ENCODE measurements at places on chromosomes 1 and 21.

DNA sequence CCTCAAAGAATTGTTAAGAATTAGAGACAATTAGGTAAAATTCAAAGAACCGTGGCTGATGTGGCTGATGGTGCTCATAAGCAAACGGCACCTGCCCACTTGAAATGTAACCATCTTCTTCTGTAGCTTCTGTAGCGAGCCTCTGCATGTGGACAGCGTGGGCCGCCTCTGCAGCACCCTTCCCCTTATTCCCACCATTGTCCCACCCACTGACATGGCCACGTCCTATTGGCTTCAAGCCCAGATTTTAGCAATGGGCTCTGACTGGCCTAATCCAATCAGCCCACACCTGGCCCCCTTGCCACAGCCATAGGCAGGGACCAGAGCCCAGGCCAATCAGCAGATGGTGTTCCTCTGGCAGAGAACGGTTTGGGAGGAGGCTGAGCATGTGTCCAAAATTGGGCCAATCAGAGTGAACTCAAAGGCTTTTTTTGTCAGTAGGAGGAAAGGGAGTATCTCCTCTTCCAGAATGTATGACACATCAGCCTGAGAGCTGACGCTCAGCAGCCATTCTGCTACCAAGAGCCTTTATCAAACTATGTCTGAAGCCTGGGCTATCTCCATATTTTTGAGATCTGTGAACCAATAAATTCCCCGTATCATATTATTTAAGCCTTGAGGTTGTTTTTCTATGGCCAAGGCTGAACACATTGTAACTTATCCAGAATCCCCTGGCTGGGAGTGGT is 518.5 kb downstream of the SMYD3 start:
- peak; percentile 46 for DNase-seq

DNA sequence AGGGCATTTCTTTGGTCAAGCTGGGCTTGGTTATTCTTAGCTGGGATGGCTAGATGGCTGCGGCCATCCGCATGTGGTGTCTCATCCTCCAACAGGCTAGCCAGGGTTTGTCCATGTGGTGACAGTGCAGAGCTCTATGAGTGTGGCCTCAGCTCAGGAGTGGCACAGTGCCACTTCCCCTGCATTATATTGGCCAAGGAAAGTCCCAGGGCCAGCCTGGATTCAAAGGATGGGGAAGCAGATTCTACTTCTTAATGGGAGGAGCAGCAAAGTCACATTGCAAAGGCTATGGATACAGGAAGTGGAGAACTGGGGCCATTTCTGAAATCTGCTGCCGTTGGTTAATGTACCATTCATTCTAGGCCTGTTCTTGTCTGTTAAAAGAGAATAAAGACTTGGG is 34.4 kb downstream of the STUM start:
- DNase-seq, result no peak

DNA sequence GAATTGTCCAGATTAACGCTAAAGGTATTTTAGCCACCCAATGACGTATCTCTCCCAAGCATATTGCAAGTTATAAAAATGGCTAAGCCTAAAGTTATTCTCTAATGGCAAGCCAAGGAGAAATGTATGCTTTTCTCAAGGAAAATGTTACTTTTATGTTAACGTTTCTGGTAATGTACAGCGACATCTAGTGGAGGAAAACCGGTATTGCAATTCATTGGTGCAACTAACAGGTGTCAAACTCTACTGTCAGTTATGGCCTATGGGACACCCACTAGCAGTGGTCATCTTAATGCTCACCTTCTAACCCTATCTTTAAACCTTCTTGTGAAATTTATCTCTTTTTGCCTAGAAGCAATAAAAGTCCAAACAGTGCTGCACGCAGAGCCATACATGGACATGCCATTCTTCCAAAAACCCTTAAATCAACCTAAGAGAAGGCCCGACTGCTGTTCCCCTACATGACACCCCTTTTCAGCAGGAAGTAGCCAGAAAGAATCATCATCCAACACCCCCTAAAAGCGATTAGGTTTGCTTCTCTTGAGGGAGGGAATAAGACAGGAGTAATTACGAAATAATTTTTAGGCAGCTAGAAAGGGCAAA is 68.7 kb upstream of the LRIF1 start:
- peak; percentile 48 for DNase-seq

DNA sequence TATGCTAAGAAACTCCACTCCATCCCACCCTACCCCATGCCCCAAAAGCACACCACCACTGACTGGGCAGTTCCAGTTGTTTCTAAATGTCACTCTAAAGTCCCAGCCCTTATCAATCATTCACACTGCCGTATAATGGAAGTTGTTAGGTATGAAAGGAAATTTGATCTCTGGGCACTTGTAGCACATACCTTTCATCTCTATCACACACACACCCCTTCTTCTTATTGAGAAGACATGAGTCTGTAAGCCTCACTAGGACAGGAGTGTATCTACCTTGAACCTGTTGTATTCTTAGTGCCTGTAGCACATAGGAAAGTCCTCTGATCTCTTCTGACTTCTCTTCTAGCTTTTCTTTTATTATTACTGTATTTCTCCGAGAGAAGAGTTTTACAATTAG is 22.3 kb upstream of the DHX9 start:
- DNase-seq, result no peak

- no peak for DNase-seq
Observed at GRCh38 chr1:61379693-61380092, 297.3 kb downstream of the NFIA start.

- DNase-seq, result peak; percentile 56
Observed at GRCh38 chr1:156914440-156914856, 6.0 kb upstream of the LRRC71 start.

DNA sequence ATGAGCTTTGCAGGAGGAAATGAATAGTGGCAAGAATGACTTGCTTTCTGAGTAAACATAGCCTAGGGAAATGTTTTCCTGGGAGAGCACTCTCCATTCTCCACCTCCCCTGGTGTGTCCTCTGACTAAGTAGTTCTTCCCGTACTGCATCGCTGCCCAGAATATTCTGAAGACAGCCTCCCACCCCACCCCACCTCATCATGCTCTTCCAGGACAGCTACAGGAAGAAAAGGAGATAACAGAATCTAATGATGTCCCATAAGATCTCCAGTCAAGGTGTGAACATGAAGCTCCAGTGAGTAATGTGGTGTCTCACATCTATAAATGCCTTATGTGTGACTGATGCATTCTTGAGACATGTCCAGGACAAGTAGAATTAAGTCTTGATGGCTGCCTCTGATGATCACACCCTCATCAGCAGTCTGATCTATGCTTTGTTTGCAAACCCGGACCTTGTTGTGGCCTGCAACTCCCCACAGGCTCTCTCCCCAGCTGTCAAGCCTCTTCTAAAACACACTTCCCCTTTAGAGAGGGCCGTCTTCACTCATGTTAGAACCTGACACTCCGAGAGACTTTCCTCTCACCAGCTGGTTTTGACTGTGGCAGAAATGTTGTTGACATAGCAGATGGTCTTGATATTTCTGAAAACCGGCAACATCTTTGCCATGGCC is 183.0 kb downstream of the CYYR1 start:
- peak; percentile 41 for DNase-seq

- peak; percentile 58 for DNase-seq
Observed at GRCh38 chr1:173062150-173062938, 11.6 kb upstream of the TNFSF18 start.

DNA sequence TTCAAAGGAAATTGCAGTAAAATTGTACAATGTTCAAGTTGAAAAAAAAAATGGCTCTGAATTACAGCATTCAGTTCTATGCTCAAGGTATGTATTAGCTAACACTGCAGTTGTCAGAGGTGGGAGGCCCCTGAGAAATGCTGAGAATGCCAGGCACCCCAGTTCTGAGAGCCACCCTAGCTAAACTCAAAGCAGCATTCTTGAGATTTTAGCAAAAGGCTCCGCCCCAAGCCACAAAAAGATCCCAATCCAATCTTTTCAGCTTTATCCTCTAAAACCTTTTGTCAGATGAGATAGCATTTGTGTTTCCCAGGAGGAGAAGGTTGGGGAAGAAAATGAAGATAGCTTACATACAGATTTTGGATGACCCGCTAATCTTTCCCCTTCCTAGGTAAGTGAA is 68.8 kb downstream of the SMYD2 start:
- DNase-seq, result no peak

All from fibroblast of pulmonary artery (primary cell).